ENCODE measurements at places on chromosomes 1 and 21.

DNA sequence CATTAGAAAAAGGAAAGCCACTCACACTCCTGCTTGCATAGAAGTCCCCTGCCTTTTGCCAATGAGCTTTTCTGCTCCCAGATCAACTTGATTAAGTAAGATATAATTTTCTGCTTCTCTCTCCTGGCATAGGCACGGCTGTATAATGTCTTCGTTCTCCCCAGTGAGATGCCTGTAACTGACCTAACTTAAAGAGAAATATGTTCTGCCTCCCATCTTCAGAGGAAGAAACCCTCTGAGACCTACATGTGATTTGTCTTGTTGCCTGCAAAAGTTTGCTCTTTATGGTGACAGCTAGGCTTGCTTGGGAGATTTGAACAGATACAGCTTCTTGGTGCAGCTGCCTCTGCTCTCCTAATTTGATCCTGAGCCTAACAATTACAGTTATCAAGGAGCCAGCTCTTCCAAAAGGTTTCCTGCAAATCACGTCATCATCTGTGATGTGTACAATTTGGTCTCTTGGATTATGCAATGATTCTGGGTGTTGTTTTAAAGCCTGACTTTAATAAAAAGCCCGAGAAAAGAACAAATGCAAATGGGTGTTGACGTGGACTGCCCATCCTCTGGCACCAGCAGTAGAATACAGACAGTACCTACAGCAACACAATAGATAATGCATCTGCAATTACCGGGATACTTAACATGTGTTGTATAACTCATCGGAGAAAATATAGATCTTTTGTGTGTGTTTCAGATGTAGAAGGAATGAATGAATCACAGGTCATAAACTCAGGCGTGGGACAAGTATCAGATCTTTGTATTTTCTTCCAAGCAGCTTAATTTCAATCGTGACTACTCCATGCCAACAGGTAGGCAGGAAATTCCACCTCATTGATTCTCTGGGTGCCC lies 76.2 kb upstream of the KAZN start:
- no peak for DNase-seq

DNA sequence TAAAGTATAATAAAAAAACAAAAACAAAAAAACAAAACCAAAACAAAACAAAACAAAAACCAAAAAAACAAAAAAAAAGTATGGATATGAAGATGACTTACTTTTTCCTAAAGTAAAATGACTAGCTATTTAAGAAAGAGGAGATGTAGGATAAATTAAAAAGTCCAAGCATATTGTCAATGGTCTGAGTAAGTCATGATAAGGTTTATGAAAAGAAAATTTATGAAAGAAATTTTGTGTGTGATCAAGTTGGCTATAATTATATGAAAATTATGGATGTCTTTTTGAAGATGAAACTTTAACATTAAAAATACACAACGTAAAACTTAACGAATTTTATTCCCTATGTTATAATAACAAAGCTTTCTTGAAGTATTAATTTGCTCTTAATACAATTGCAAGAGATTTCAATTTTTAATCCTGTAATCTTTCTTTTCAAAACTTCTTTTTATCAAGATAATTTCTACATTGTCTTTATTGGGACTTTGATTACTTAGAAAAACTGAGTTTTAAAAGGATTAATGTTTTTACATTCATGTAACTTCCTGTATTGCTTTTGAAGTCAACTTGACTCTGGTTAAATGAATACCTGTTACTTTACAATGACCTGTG lies 200.9 kb upstream of the IVNS1ABP start:
- DNase-seq, result no peak

DNA sequence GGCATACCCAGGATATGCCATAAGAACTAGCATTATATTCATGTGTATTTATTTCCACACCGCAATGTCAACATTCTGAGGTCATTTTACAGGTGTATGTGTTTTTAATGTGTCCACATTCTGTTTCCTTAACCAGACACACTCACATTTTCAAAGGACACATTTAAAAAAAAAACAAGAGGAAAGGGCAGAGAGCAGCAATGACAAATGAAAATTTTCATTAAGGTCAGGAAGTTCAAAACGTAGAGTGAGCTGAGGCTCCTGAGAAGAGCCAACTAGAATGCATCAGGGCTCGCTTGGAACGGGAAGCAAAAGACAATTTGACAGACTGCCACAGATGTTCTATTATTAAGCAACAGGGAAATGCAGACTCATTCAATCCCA lies 4.8 kb upstream of the GNPAT start:
- DNase-seq, result no peak

- no peak for DNase-seq
Observed at GRCh38 chr1:186286615-186287315, 88.3 kb downstream of the TPR start.

DNA sequence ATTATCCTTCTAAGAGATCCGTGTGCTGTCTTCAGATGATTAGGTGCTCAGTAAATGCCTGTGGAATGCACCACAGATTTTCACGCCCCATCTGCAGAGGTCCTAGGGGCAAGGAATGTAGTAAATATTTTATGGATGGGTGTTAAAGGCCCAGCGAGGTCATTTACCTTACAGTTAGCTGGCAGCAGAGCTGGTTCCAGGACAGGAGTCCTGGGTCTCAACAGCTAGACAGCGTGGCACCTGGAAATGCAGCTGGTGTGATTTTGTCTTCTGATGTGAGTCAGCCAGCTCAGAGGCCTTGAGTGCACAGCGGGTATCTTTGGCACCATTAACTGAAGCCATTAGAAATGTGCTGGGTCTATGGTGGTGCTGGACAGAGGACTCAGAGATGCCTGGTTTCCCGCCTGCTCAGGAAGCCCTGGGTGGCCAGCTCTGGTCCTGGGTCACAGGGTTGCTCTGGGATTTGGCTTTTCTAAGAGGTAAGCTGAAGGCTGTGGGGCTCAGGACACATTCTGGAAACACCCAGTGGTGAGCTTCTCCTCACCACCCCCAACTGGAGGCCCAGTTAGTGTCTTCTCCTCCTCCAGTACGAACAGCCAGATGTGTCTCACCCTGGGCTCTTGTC lies 65.5 kb downstream of the DDX20 start:
- no peak for DNase-seq

DNA sequence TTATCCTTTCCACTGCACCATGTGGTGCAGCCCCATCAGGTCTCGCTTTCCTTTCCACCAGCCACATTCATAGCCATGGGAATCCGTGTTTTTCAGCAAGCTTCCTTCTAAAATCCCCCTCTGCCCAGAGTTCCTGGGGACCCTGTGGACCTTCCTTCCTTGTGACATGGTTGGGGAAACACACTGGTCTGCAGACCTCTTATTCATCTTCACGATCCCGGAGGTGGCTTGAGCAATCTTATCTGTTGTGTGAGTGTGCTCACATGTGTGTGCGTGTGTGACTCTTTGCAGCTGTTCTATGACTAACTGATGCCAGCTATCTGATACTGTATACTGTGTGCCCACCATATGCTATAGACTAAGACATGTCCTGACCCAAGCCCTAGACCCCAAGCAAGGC lies 15.6 kb upstream of the IL10 start:
- DNase-seq, result no peak

DNA sequence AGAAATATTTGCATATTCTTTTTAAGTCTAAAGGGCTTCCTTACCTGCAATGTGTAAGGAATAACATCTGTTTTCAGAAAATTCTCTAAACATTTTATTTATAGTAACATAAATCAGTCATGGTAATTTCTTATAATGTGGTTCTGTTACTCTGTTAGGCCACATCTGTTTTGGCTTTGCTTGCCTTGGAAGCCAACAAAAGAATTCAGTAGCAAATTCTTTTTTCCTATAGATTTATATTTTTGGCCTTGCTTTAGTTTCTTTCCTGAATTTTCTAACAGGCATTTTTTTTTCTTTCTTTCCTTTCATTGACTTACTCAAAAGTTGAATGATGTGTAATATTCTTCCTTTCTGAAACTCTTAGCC lies 72.2 kb downstream of the OSBPL9 start:
- no peak for DNase-seq

GRCh38 chr1:109657395-109657794 lies 1.5 kb downstream of the GSTM4 start:
- DNase-seq, result no peak

Data from hypothalamus (tissue), 51 donors.